ENCODE measurements at places on chromosomes 11 and 22.

- DNase-seq = peak; percentile 21
These were observed 1031.8 kb downstream of the NTM start for GRCh38 chr11:132402071-132402684.

GRCh38 chr22:24947881-24948280 lies 1.4 kb upstream of the LHFPL7 start:
- no peak for DNase-seq

GRCh38 chr11:76791861-76792260 lies 8.7 kb downstream of the TSKU start:
- DNase-seq = no peak

DNA sequence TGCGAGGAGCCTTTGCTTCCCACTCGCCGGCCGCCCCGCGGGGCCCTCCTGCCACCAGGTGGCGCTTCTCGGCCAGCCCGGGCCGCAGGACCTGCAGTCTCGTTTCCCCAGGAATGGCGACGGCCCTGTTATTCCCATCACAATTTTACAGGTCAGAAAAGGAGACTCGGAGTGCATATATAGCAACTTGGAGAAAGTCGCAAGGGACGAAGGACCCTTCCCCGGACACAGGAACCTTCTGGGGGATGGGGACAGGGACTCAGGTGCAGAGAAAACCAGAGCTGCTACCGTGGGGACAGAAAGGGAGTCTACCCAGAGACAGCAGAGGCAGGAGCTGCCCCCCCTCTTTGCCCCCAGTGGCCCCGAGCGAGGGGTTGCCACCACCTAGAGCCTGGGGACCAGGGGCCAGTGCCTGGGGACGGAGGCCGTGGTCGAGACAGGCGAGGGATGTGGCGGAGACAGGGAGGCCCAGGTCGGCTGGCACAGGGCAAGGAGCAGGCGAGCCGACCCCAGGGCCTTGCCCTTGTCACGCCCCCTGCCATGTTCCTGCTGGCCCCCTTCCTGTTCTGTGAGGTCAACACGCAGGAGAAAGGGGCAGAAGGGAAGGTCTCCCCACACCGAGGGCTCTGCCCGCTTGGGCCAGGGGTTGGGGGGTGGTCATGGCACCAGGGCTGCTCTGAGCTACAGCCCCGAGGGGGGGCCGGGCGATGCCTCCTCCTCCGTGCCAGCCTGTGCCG lies 3.5 kb upstream of the KRTAP5-6 start:
- peak; percentile 36 for DNase-seq

DNA sequence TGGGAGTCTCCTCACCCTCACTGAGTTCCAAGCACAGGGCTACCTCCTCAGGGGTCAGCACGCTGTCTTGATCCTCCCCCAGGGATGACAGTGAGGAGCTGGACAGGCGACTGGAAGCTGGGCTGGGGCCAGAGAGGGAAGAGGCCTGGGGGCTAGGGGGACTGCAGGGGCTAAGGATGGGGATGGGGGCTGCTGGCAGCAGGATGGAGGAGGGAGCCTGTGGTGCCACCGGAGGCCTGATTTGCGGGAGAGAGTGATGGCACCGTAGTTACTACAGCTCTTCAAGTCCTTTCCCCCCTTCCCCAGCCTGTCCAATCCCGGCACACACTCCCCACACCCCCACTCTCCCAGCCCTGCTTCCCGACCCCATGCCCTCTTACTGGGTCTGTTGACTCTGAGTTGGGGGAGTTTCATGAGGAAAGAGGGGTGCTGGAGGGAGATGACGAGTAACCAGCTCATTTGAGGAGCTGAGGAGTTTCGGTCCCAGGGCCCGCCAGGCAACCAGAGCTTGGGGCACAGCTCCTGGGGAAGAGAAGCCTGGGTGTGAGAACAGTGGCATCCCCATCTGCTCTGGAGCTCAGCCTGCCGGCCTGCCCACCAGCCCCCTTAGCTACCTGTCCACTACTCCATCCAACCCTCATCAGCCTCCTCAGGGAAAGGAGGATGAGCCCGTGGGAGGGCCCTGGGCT lies 10.5 kb downstream of the ROBO4 start:
- no peak for DNase-seq

DNA sequence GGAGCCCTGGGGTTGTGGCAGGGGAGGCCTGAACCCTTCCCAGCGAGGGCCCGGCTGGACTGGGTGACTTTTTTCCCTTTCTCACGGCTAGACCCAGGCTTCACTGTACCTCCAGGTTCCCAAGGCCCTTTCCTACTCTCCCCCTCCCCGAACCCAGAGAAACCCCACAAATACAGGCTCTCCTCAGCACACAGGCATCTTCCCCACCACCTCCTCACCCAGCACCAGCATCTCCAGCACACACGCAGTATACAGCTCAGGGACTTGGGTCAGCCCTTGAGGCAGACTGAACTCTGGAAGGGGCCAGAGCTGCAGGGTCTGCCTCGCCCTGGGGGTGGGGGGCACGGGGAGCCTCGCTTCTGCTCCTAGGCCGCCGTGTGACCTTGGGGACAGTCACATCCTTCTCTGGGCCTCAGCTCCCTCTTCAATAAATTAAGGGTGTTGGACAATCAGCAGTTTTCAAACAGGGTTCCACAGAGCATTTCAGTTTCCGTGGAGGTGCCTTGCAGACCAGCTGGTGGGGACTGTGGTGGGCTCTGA lies 4.5 kb downstream of the TMPRSS13 start:
- no peak for DNase-seq

DNA sequence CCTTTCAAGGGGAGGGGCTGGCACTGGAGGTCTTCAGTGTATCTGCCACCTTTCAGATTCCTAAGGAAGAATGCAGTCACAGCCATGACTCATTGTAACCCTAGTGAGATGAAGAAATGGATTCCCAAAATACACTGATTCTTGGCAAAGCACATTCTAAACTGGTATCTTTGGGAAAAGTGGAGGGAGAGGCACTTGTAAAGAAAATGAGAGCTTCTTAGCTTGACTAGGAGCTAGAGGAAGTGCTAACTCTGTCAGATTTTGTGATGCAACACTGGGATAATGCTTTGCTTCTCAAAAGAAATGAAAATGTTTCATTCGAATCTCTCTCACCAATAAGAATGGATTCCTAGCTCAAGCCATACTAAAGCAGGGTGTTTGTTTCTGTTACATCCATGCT lies 14.3 kb downstream of the NRIP3 start:
- no peak for DNase-seq

DNA sequence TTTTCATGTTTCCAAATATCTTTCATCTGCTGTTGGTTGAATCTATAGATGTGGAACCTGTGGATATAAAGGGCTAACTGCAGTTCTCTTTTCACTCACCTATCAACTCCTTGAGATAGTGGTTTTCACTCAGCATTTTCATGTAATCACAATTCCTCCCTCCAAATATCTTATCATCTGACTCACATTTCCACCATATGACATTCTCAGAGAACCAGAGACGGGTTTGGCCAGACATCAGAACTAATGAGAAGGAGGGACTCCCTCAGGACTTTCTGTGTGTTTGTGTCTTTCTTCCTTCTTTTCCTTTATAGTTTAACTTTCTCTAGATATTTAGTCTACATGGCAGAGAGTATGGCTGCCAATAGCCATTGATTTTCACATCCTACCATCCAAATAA lies 134.8 kb upstream of the DDI1 start:
- no peak for DNase-seq
